ENCODE measurements at places on chromosomes 4 and X.

DNA sequence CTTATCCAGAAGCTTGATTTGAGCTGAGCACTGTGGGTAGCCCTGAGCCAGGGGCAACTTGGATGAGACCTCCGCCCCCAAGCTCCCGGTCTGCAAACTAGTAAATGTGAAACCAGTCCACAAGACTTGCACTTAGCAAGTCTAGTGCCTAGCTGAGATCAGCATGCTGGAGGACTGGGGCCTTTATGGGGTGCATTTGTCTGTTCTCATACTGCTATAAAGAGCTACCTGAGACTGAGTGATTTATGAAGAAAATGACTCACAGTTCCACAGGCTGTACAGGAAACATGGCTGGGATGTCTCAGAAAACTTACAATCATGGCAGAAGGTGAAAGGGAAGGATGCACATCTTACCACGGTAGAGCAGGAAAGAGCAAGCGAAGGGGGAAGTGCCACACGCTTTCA lies 42.1 kb upstream of the HOPX start:
- no peak for DNase-seq

GRCh38 chr4:137960371-137961050 lies 281.6 kb downstream of the SLC7A11 start:
- DNase-seq = no peak

DNA sequence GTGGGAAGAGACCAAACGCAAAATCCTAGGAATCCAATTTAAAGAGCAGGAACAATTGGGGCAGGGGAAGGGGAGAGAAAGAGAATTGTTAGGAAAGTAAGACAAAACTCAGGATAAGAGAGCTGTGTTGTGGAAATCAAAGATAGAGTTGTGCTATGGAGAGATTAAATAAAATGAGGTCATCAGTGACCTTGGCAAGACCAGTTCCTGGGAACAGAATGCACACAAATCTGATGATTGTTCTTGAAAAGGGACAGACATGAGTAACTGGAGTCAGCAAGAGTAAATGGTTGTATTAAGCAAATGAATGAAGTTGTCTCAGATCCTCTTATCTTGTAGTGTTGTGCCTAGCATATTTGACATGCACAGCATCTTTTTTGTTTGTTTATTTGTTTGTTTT lies 267.4 kb downstream of the IL1RAPL1 start:
- DNase-seq = no peak

GRCh38 chrX:148020329-148020728 lies 39.2 kb downstream of the FMR1NB start:
- no peak for DNase-seq

- DNase-seq = no peak
These were observed 93.8 kb downstream of the GATB start for GRCh38 chr4:151667048-151667447.

DNA sequence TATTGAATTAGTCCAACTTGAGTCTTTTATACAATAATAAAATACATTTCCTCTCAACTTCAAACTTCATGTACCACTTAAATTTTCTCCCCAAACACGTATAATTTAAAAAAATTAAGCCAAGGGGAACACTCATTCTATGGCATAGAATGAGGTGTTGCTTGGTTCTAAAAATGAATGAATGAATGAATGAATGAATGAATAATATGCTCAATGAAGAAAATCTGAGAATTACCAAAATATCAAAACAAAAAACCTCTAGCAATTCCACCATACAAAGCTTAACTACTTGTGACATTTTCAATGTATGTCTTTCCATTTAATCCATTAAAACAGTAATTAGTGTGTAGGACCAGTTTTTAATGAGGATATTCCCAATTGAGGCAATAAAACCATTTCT lies 62.7 kb upstream of the PLAC8 start:
- DNase-seq = no peak

GRCh38 chr4:1406394-1406980 lies at the start of gene NKX1-1:
NKX1-1 (minus strand) TSS chr4:1406442; CDS start chr4:1406442, 0 bp downstream.
- no peak for DNase-seq

- DNase-seq = no peak
These were observed 2.3 kb upstream of the ZCCHC4 start for GRCh38 chr4:25310066-25310802.

DNA sequence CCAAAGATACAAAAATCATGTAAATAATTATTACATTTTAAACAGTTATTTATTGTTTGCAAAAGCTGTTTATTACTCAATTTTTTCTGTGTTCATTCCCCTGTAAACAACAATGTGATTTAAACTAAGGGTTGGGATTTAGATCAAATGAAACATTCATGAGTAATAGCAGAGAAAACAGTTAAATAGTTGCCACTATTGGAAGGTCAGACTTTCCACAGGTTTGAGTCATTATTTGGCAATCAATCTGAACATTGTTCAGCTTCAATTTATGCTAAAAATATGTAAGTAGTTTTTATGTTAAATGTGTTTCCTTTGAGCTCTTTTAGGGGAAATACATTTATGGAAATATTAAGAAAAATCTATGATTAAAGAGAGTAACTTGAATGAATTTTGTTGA lies 144.9 kb downstream of the STIM2 start:
- DNase-seq = no peak

DNA sequence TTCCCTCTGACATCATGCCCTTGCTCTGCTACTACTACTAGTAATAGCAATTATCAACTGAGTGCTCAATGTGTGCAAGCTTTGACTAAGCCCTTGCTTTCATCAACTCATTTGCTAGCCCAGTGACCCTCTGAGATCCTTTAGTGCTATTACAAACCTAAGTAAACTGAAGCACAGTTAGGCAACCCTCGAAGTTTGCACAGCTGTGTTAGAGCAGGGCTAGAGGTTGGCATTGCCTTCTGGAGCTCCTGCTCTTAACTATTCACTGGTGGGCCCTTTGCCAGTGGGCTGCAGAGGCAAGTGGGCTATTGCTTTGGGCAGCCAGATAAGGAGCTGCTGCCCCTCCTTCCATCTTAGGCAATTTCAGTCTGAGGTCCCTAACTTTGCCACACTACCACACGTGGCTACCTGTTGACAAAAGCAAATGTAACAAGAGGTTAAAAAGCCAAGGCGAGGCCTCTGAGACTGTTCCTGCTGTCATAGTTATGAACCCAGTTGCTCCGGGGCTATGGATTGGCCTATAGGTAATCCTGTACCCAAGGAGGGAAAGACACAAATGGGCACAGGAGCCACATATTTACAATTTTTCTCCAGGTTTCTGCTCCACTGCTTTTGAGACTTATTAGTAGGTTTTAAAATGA lies 41.5 kb upstream of the ANKRD50 start:
- DNase-seq = no peak

DNA sequence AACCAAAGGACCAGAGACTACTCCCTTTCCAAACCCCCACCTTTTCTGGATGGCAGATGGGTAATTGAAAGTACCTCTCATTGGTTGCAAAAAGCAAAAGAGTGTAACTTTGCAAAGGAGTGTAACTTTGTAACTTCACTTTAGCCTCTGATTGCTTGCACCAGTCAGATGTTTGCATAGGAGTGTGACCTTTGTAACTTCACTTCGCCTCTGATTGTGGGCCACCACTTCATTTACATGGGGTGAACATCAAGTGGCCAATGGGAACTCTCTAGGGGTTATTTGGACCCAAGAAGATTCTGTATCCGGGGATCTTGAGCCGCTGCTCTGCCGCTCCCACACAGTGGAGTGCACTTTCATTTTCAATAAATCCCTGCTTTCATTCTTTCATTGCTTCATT lies 9.9 kb upstream of the SLC25A43 start:
- no peak for DNase-seq

GRCh38 chr4:116847616-116848015 lies 237.8 kb downstream of the TRAM1L1 start:
- DNase-seq = no peak

DNA sequence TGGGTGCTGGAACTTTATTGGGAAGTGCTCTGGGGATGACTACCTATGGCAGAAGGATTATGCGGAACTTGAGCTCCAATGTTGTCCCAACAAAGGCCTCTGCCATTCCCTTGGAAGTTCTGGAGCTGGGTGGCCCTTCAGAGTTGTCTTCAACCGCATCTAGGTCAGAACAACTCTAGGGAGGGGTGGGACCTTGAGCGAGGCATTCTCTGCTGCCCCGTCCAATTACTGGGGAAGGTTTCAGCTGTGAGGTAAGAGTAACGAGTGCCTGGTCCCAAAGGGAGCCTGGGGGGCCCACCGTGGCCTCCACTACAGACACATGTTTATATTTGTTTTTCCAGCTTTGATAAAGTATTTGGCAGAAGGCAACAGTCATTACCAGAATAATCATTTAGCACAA lies 79.4 kb downstream of the MAOA start:
- no peak for DNase-seq

DNA sequence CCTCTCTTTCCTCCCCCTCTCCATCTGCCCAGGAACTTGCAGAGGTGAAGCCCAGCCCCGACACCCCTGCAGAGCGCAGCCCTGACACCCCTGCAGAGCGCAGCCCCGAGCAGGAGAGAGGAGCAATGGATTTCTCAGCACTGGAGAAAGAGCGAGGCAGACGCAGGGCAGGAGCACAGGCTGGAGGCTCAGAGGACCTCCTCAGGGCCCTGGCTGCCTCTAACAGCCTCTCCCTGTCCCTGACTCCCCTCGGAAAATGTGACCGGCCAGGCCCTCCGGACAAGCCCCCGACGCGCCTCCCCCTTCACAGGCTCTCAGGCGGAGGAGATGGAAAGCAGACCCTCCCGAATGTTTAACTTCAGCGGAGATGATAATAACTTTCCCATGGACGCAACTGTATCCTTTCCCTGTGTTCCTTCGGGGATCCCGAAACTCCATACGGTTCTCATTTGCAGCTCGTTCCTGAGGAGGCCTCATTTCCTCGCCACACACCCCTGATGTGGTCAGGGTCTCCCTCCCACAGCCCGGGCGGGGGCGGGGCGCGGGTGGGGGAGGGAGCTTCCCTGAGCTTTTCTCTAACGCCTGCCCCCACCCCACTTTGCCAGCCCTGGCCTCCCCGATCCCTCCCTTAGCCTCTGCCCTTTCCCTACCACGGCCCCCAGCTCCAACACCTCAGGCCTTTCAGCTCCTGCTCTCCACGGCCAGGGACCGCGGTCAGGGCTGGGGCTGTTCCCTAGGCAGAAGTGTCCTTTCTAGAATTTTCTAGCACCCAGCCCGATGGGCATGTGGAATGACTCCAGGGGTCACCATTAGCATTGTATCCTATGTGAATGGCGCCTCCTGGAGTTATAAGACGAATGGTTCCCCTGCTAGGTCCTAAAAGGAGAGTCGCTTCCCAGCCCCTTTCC lies 201.1 kb upstream of the BCOR start:
- DNase-seq = no peak
